Smooth muscle cell of trachea (primary cell): ENCODE measurements at places on chromosomes 3 and 15. TPM values are rescaled to one million over a fixed set of nuclear protein-coding genes. Genes with fewer than 3 reads are reported as not detected.

UROC1 gene
- not detected in 2 replicates for total RNA-seq

CHRNA7 gene
- under 0.01 TPM in 1 of 2 replicates, not detected in the other for total RNA-seq

C2CD4A gene
- total RNA-seq = not detected in 2 replicates

CFAP20DC gene
- total RNA-seq = 4.8 and 6.8 TPM in 2 replicates

ARL14 gene
- total RNA-seq = not detected in 2 replicates
